NCI-H1694 treated with DMSO at 0.1 percent for 48 hours (cell line): ENCODE measurements at places on chromosomes 7 and 10.

DNA sequence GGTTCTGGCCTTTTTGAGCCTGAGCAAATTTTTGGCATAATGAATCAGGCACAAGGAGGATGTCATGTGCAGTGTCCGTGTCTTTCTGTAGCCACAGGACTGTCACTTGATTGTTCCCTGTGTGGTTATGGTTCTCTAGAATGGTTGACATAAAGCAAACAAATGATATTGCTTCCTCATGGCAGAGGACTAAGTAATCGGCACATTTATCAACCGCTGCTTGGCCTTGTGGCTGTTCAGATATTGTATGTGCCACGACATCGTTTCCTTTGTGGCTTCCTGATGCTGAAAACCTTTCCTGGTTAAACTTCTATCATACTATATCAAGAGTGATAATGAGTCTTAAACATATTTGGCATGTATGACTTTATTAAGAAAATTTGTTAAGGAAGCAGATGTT lies 598.8 kb downstream of the SUGCT start:
- DNase-seq, result no peak

GRCh38 chr10:132679217-132679595 lies 106.7 kb downstream of the NKX6-2 start:
- no peak for DNase-seq

GRCh38 chr10:59905066-59905730 lies 1.2 kb downstream of the CCDC6 start:
- DNase-seq, result no peak

- DNase-seq, result peak; percentile 74
These were observed 2.4 kb upstream of the CNOT4 start for GRCh38 chr7:135512135-135512887.

GRCh38 chr10:12212454-12212853 lies 16.5 kb downstream of the CDC123 start:
- DNase-seq, result no peak

- no peak for DNase-seq
These were observed 161.5 kb downstream of the SEMA3D start for GRCh38 chr7:85025312-85025756.

DNA sequence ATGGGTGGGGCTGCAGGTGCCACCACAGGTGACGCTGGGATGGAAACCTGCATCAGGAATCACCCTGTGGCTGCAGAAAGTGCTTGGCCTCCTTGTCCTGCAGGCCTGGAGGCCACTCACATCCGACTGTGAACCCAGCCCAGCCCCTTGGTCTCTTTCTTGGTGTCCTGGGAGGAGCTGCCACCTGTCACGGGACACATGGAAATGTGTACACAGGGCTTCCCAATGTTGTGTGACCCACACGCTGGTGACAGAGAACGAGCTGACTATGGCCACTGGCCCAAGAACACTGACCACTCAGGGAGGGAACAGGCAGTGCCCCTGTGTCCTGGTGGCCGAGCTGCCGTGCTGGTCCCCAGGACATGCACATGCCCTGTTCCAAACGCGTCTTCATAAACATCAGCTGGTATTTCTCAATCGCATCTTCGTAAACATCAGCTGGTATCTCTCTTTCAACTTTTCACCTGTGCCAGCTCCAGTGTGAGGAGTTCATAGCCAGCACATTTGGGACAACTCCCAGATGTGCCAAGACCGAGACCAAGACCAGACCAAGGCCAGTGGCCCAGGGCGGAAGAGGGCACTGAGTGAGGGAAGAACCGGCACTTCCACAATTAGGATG lies 57.9 kb upstream of the INPP5A start:
- DNase-seq, result no peak

- no peak for DNase-seq
These were observed 172.4 kb upstream of the AGR3 start for GRCh38 chr7:17054206-17054605.

- DNase-seq, result no peak
These were observed 179.5 kb upstream of the LRGUK start for GRCh38 chr7:133947458-133948254.

DNA sequence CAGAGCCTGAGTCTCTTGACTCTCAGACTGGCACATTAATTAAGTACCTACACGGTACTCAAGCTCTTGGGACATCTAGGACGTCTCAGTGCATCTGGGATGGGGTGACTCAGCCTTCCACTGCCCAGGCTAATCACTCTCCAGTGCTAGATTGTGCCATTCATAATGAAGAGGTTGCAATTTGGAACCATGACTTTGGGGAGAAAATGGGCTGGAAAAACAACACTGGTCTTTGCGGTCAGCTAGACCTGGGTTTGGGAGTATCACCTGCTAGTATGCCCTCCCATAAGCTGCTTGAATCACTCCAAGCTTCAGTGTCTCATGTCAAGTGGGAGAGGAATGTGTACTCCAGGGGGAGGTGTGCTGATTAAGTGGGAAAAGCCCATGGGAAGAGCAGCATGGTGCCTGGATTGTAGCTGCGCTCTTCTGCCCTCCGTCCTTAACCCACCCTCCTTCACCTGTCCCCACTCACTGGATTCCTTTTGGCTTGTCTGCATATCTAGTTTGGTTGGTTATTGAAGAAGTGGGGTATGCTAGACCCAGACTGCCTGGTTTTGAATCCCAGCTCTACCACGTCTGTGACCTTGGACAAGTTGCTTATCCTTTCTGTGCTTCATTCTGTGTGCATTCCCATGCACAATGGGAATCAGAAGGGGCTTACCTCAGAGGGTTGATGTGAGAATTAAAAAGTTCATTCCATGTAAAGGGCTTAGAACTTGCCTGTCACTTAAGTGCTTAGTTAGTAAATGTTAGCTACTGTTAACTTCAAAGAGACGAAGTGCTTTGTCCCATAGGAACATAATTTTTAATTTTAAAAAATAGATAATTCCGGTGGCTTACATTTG lies 3.8 kb downstream of the NFE2L3 start:
- no peak for DNase-seq
